ENCODE measurements at places on chromosomes 2 and 18. TPM values are rescaled to one million over a fixed set of nuclear protein-coding genes. Genes with fewer than 3 reads are reported as not detected.

DNA sequence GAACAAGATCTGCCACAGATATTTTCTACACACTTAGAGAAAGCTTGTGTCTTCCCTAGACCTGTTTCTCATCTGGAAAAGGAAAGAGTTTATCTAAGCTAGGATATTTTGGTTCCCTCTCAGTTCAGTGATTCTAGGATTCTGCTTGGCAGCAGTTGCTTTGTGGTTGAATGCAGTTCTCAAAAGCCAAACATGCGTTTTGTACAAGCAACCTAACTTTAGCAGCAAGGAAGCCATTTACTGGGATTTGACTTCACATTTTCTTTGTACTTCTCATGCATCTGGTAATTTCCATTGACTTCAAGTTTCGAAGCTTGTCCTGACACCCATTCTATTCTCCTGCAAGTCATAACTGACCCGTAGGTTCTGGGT, 33.3 kb downstream of the VSNL1 start:
- DNase-seq: no peak

GRCh38 chr18:39521164-39521563, 1955.6 kb upstream of the CELF4 start:
- no peak for DNase-seq

- no peak for DNase-seq
These were observed 147.8 kb downstream of the TMEM18 start for GRCh38 chr2:529424-529823.

DNA sequence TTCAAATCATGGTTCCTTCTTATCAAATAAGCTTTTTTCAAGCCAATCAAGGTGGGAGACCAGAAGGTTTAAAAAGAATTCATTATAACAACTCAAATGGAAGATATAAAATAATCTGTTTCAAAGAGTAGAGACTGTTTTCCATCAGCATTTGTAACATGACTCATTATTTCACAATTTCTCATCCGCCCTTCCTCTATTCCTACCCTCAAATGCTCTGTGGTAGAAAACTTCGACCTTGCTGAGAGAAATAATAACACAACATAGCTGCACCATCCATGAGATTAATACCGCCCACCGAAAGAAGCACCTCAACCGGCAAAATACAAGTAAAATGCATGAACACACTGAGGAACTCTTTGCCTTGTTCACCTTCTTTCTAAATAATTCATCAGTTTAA, 2039.2 kb upstream of the CELF4 start:
- DNase-seq: no peak

DNA sequence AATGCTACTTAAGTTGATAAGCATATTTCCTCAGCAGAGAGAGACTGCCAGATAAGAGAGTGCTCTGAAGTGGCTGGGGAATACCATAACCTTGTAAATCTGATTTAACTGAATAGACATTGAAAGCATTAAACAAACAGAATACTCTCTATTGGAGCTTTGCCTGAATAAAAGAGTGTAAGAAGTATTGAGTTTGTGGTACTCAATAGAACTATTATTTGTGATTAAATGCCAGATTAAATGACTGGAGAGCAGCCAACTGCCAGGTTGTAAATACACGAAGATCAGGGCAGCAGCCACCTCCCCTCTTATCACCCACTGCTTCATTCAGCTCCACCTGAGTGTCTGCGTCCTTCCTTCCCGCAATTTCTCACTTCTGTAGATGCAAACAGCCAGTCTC, 373.6 kb downstream of the DCDC2C start:
- no peak for DNase-seq

DNA sequence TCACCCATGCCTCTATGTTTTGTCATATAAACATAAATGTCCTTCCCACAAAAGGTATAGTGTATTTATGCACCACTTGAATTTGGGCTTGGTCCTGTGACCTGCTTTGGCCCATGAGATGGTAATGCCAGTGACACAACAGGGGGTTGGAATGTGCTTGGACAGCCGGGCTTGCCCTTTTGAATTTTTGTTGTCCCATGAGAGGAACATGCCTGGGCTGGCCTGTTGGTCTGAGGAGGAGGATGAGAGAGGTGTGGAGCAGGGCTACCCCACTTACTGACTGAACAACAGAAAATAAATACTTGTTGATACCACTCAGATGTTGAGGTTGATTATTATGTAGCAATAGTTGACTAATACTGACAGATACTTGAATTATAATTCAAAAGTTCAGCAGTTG, 63.2 kb upstream of the TCF4 start:
- DNase-seq: no peak

GRCh38 chr18:54043484-54044251, 180.8 kb downstream of the MBD2 start:
- DNase-seq: no peak

DNA sequence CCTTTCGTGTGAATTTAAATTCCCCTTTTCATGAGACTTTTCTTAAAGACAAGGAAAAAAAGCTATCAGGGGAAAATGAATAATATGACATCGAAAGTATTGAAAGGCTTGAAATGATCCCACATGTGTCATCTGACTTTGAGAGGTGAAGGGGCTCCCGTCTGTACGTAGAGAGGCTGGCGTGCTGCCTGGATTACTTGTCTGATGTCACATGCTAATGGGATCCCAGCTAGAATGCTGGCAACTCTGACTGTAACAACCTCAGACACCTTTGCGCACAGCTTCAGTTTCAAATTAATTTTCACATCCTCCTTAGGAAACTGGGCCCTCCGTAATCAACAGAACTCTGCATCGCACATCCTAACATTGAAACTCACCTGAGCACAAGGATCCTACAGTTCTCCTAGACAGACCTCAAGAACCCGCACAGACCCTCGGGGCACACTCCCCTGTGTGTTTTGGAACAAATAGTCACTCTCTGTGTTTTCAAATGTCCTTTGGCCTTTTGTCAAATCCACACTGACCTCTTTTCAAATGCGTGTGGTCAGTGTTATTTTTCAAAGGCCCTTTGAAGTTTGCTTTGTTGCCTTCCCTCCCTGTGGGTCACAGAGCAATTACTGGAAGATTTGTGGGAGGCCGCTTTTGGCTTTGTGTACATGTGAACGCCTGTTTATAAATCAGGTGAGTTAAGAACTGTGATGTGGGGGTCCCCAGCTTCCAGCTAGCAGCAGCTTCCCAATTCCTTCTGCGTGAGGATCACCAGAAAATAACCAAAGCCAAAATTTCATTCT, 65.9 kb downstream of the IL1R2 start:
- no peak for DNase-seq

- DNase-seq: no peak
These were observed 430.6 kb upstream of the VRK2 start for GRCh38 chr2:57615855-57616556.

DNA sequence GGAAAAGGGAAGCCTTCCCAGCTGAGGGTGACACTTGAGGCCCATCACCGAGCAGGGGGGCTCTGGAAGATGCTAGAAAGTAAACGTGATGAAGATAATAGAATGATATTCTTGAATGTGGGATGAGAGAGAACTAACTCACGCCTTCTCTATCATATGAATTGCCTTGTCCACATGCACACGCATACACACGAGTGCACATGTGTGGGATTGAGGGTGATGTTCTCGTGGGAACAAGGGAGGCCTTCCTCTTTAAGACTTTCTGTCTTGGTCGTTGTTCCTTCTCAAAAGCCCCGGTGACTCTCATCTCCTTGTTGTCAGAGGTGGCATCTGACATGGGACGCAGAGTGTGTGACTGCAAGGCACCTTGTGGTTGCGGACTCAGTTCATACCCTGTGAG, 436.9 kb downstream of the ZNF516 start:
- DNase-seq: no peak

GRCh38 chr2:196086517-196087368, 18.1 kb upstream of the DNAH7 start:
- no peak for DNase-seq

- no peak for DNase-seq
These were observed 575.0 kb downstream of the DCDC2C start for GRCh38 chr2:4278392-4278791.

- no peak for DNase-seq
These were observed 10.1 kb downstream of the EXOC6B start for GRCh38 chr2:72815655-72816278.

DNA sequence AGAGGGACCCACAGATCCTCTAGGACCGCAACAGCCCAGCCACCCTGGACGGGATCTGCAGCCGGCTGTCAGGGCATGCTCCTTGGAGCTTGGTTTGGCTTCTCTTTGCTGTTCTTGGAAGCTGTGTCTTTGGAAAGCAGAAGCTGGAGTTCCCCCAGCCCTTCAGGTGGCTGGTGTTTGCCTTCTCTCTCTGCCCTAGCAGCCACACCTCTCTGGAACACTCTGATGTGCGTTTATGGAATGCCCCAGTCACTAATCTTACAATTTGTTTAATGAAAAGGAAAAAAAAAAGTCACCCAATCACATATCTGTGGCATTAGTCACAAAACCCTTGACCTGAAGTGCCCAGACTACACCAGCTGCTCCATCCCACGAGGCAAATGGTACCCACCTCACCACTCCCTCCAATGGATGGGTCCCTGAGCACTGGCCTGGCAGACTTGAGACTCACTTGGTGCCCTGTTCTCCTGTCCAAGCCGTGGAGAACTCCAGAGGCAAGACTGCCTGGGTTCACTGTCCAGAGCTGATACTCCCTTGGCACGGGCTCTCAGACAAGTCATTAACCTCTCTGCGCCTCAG, 70.2 kb upstream of the DAPL1 start:
- DNase-seq: no peak

GRCh38 chr2:165905854-165906253, 47.7 kb downstream of the TTC21B start:
- DNase-seq: no peak

DNA sequence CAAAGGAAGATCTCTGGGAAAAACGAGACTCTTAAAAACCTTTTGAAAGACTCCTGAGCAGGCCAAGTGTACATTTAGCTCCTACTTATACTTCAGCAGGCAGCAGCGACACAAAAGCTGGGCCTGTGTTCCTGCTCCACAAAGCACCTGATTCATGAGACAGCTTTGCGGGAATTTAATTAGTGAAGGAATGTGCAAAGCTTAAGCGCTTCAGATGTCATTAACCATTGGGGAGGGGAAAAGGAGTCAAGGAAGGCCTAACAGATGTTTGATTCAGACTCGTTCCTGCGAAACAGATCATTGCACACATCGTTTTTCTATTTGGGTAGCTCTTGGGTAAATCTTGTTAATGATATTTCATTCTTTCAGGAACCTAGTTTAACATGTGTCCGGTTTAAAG, 125.9 kb downstream of the MAIP1 start:
- no peak for DNase-seq

- DNase-seq: no peak
These were observed 86.8 kb downstream of the SEMA4F start for GRCh38 chr2:74740741-74741431.

GRCh38 chr18:621291-622043, 24.7 kb downstream of the CLUL1 start:
- DNase-seq: no peak

- no peak for DNase-seq
These were observed 81.8 kb downstream of the CERKL start for GRCh38 chr2:181575024-181575649.

DNA sequence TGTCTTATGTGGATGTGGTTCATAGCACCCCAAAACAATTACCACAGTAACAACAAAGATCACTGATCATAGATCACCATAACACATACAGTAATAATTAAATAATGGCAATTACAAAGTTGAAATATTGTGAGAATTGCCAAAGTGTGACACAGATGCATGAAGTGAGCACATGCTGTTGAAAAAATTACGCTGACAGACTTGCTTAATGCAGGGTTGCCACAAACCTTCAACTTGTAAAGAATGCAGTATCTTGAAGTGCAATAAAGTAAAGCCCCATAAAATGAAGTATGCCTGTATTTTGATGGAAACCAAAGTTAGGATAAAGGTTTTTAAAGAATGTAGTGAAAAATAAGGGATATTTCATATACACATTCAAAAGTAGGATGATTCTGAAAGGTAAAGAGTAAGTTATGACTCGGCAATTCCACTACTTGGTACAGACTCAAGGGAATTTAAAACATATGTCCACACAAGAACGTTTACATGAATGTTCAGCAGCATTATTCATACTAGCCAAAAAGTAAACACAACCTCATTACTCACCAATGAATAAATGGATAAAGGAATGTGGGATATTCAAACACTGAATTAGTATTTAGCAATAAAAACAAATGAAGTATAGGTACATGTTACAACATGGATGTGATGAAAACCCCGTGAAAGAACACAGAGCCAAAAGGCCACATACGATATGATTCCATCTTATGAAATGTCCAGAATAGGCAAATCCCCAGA, 61.6 kb downstream of the SCN9A start:
- no peak for DNase-seq

DNA sequence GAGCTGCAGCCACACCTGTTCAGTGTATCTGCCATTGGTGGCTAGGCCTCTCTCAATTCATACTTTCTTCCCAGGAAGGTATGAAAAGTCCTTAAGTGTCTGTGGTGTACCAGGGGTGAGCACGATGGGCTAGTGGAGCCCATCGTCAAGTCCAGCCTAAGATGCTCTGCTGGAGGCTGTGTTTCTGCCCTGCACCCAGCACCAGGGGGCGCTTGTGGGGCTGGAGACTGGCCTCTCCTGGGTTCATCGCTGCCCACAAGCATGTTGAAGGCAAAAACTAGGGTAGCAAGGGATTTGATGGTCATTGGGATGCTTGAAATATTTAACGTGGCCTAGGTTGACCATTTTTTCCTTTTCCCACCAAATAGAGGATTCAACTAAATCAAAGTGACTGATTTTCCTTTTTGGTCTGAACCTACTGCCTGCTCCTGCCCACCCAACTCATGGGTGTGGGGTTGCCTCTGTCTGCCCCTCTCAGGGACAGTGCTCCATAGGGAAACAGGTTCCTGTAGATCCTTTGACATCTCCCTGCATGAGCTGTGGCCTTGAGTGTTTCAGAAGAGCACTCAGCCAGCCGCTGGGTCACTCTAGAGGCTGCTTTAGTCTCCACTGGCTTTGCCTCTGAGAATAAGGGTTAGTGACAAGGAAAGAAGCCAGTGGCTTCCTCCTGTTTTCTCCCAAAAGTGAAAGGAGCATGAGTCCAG, 59.0 kb downstream of the TPGS2 start:
- DNase-seq: no peak

GRCh38 chr2:91442246-91442905, 2750.9 kb downstream of the RPIA start:
- peak; percentile 37 for DNase-seq

- DNase-seq: no peak
These were observed 7.5 kb downstream of the NPPC start for GRCh38 chr2:231918501-231919330.

Gene CNRIP1
- total RNA-seq: 55.9 TPM

Gene AMER3
- 4.5 TPM for total RNA-seq

Gene TUBA4B
- not detected for total RNA-seq

Gene PNKD
- 45.7 TPM for total RNA-seq

Gene CLASP1
- total RNA-seq: 51.7 TPM

Gene WIPF1
- total RNA-seq: 29.5 TPM

Gene USP14
- total RNA-seq: 74.0 TPM

Gene GPR39
- 0.72 TPM for total RNA-seq

Gene UGT1A4
- not detected for total RNA-seq

Gene FIGN
- total RNA-seq: 9.8 TPM

Gene CYB5A
- total RNA-seq: 36.2 TPM

Gene ST6GAL2
- 49.0 TPM for total RNA-seq

Gene SMAD7
- total RNA-seq: 18.5 TPM
